ENCODE measurements at places on chromosomes 1 and 21.

GRCh38 chr1:30345491-30346130 lies 377.8 kb downstream of the MATN1 start:
- no peak for DNase-seq

DNA sequence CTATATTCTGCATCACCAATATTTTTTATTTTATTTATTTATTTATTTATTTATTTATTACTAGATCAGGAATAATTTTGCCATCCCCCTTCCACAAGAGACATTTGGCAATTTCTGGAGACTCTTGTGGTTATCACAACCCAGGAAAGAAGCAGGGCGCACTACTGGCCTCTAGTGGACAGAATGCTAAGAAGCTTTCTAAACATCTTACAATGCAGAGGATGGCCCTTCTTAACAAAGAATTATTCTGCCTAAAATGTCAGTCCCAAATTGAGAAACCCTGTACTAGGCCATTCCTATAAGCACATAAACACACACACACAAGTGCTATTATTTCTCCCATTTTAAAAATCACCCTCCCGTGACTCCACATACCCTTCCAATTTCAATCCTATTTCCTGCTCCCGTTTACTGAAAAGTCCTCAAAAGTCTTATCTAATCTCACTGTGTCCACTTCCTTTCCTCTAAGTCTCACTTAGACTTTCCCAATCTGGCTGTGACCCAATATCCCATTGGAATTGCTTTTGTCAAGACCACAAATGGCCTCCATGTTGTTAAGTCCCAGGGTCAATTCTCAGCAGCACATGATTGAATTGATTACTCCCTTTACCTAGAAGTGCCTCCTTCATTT lies 43.7 kb upstream of the RNF11 start:
- DNase-seq = peak; percentile 30

- DNase-seq = no peak
Observed at GRCh38 chr1:198203434-198203833, 46.6 kb downstream of the NEK7 start.

DNA sequence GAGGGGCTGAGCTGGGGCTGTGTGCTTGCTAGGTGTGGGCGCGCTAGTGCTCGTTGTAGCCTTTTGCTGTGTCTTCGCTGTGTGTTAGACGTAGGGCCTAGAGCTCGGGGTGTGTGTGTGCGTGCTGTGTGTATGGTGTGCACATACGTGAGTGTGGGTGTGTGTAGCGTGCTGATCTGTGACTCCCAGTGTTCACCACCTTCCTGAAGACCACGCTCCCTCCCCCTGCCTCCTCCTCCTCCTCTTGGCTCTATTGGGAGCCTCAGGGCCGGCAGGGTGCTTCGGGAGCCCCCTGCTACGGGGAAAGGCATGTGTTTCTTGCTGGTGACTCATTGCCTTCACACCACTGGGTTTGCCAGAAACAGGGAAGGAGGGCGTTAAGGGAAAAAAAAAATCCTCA lies 9.4 kb upstream of the KCNC4 start:
- no peak for DNase-seq

- no peak for DNase-seq
Observed at GRCh38 chr1:175969231-175969630, 225.8 kb upstream of the TNR start.

Data from naive thymus-derived CD4-positive, alpha-beta T cell (primary cell).